Right kidney (tissue), 9 donors: ENCODE measurements at places on chromosomes 2 and 18.
A peak's percentile ranks its signal among the peaks of the same experiment; 100 is the strongest.

DNA sequence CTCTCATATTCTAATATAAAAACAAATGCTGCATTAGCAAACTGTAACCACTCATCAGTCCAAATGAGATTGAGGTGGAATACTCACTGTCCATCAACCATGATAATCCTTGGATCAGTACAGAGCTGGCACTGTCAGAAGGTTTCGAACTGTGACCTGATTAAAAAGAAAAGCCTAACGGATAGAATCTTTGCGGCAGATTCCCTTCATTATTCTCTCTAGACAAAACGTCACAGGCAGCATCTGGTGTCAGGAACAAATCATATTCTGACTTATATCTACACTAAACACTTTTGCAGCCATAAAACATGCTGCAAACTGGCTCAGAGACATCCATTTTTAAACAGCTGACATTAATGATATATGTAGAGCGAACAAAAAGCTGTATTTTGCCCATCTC lies 677.7 kb upstream of the NXPH2 start:
- no peak for DNase-seq

GRCh38 chr2:16682431-16683118 lies 16.9 kb upstream of the CYRIA start:
- DNase-seq, result no peak

DNA sequence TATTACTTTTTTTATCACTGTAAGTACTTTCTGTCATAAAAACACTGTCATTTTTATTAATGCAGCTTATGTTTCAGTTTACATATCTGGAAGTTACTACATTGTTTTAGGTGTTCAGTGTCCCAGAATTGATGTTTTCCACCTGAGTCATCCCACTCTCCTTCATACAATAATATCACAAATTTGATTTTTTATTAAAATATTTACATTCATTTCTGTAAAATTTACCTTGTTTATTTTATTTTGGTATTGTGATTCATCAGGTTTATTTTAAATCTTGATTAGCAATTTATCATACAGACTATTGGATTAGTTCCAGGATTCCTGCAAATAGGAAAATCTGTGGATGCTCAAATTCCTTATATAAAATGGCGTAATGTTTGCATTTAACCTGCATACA lies 1662.9 kb downstream of the SUCLG1 start:
- no peak for DNase-seq

DNA sequence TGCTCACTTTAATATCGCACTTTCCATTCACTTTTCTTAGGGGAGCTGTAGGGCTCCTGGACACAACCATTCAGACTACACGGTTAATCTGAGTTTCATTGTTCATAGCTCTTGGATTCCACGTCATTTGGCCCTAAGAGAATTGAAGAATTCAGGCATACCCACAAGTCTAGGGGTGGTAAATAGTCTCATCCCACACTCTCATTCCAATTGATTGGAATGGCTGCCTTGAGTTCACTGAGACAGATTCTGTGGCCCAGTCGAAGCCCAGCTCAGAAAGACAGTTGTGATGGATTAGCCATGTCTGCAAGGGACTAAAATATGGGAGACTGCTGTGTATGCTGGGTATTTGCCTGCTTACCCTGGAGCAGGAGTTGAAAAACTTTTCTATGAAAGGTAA lies 124.6 kb downstream of the TFCP2L1 start:
- DNase-seq, result no peak

GRCh38 chr18:47150824-47151366 lies 595 bp upstream of the HDHD2 start:
- DNase-seq, result no peak

- no peak for DNase-seq
Observed at GRCh38 chr2:206064077-206064476, 21.9 kb downstream of the INO80D start.

- no peak for DNase-seq
Observed at GRCh38 chr18:46297124-46297523, 192.9 kb downstream of the HAUS1 start.

- no peak for DNase-seq
Observed at GRCh38 chr2:121420486-121420885, 110.2 kb upstream of the RNU4ATAC start.

GRCh38 chr2:202090530-202090929 lies 17.5 kb downstream of the KIAA2012 start:
- DNase-seq, result no peak

DNA sequence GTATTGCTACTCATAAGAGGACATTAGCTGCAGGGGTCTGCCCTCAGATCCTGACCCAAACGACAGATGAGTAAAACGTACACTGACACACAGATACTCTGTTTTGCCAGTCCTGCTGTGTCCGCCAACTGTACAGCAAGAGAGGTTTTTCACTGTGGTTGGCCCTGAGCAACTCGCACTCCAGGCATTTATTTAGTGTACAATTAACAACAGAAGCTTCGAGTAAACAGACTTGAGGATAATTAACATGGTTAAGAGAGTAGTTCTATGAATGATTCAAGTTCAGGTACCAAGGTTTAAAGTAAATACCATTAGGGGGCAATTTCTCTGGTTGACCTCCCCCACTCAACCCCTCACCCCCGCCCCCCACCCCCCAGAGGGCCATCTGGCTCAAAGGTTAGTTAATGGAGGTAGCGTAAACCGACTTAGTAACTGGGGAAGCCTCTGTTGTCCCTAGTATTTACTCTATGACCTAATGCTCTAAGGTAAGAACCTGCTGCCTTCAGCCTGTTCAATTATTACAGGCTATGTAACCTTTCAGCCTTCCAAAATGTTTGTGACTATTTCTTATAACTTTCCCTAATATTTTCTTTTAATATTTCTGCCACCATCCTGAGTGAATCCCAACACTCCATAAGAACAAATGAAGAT lies 103.9 kb upstream of the XIRP2 start:
- DNase-seq, result no peak

GRCh38 chr2:181371782-181372645 lies 85.2 kb upstream of the ITGA4 start:
- DNase-seq, result no peak

GRCh38 chr2:29147963-29148362 lies 32.7 kb downstream of the CLIP4 start:
- DNase-seq, result no peak

DNA sequence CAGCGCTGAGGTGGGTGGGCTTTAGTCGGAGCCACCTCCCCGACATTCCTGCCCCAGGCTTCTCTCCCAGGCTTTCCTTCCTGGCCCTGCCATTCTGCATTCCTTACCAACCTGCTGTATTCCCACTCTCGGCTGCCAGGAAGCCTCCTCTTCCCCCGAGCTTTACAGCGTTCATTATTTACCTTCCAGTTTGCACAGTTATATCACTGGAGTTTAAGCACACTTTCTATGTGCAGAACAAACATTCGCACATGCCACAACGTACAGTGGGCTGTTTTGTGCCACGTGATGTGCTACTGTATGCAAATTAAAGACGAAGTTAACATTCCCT lies 246.3 kb downstream of the SOX11 start:
- DNase-seq, result peak; percentile 40

DNA sequence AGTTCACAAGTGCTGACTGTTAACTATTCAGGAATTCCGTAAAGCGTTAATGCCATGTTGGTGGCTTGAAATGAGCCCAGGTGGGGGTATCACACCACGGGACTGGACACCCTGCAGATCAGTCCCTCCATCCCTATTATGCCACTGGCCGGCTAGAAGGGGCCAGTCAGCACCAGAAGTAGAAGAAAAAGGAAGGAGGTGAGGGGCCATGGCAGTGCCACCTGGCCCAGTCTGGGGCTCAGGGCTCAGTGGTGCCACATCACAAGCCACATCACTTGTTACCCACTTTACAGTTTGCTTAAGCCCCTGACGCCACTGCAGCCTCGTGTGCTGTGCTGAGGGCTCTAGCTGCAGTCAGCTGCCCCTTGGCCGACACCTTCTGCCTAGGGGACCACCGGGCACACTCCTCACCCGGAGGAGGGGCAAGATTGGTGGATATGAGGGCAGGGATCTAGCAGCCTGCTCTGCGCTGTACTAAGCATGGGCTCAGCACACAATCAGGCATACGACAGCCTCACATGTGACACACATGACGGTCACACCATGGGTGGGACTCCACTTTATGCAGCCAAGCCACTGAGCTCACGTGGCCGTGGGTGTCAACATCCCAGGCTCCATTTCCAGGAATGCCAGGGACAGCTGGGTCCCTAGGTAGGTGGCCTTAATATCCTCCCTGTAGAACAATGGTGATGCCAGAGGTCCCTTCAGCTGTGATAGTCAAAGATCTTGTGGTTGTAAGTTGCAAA lies 3.6 kb downstream of the LIMS2 start:
- DNase-seq, result no peak

DNA sequence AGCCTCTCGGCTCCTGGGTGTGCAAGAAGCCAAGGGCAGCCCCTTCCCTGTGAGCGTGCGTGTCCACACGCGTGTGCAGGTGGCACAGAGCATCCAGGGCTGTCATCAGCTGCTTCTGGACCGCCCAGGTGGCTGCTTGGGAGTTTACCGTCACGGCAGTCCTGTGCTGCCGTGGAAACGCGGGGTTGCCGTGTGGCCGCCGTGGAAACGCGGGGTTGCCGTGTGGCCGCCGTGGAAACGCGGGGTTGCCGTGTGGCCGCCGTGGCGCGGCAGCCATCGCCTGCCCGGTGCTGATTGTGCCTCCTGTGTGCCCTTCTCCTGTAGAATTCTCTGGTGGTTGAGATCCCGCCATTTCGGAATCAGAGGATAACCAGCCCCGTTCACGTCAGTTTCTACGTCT lies 71.4 kb downstream of the NFATC1 start:
- DNase-seq, result no peak

DNA sequence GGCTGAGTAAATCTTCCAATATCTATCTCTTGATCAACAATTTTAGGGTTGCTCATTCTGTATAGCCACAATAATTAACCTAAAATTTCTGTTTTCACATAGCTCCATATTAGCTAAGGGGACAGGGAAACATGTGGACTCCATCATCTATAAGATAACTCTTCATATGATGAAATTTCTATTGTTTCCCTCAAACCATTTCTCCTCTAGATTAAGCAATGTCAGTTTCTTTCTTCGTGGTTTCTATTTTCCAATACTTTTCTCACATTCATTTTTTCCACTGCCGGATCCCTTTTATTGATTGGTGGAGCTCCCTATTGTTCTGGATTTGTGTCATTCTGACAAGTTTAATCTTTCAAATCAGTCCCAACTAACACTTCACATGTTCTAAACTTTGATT lies 1221.3 kb upstream of the ZEB2 start:
- no peak for DNase-seq

DNA sequence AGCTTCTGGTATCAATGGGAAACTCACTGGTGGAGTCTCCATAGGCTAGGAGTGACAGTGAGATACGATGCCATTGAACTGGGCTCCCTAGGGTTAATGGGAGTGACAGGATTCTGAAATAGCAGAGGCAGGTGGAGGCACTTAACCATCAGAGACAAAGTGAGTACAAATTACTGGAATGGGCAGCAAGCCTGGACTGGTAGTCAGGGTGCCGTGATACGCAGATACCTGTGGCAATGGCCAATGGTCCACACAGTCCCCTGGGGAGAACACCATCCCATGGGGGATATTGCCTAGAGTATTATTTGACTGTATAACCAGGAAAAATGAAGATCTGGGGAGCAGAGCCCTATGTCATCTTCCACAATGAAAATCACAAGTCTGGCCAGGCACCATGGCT lies 17.3 kb downstream of the CHCHD5 start:
- DNase-seq, result no peak
